CD4-positive, alpha-beta memory T cell (primary cell): ENCODE measurements at places on chromosomes 7 and 10. TPM values are rescaled to one million over a fixed set of nuclear protein-coding genes. Genes with fewer than 3 reads are reported as not detected.

TBRG4 gene
- total RNA-seq, result 103 TPM

CREB5 gene
- not detected for total RNA-seq

ASB15 gene
- total RNA-seq, result not detected

- no peak overlapping the region for H3K27ac ChIP-seq
- H3K4me3 ChIP-seq, result no peak overlapping the region
- DNase-seq, result no peak
- H3K4me1 ChIP-seq, result peaks cover 92% of the 10 kb centered on the region
- H3K36me3 ChIP-seq, result no peaks in the 10 kb centered on the region
- H3K27me3 ChIP-seq, result peaks cover 73% of the 10 kb centered on the region
These were observed 872 bp upstream of the HMX2 start for GRCh38 chr10:123146894-123147634.

GRCh38 chr7:71509381-71509780 lies 377.4 kb downstream of the GALNT17 start:
- no peaks in the 10 kb centered on the region for H3K4me1 ChIP-seq
- H3K27ac ChIP-seq, result no peak overlapping the region
- no peaks in the 10 kb centered on the region for H3K36me3 ChIP-seq
- no peaks in the 10 kb centered on the region for H3K27me3 ChIP-seq
- no peak for DNase-seq

- H3K4me3 ChIP-seq, result no peak overlapping the region
- H3K27me3 ChIP-seq, result no peaks in the 10 kb centered on the region
- no peak for DNase-seq
These were observed 42.3 kb upstream of the CYCS start for GRCh38 chr7:25167262-25167843.
